ENCODE measurements at places on chromosomes 2 and 18. TPM values are rescaled to one million over a fixed set of nuclear protein-coding genes. Genes with fewer than 3 reads are reported as not detected.
A peak's percentile ranks its signal among the peaks of the same experiment; 100 is the strongest.

DNA sequence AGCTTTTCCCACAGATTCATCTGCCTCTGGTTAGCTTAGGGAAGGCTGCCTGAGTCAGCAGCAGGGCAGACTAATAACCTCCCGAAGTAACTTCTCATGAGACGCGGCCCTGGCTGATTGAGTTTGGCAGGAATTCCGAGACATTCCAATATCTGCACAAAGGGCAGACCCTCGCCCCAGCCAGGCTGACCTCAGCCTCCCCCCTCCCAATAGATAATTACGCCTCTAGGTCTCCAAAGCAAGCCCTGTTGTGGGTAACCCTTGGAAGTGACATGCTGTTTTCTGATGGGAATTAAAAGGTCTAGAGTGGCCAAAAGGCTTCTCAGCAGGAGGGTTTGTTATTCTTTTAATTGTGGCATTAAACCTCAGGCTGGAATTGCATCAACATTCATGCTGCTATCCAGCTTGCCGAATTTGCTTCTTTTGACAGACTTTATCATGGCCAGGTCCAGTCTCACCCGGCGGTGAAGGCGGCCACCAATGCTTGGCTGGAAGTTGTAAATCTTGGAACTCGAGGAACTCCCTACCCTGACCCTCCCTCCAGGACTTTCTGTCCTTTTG lies 98.0 kb upstream of the SLC14A2 start:
- no peak for DNase-seq
- no peak overlapping the region for H3K27ac ChIP-seq
- H3K4me3 ChIP-seq, result no peak overlapping the region
- peaks cover 5% of the 10 kb centered on the region for H3K4me1 ChIP-seq
- H3K36me3 ChIP-seq, result no peaks in the 10 kb centered on the region

The UBE2F gene
- total RNA-seq, result 121 TPM

The CTAGE1 gene
- total RNA-seq, result not detected

The PTPRN gene
- total RNA-seq, result not detected

The FOXD4L1 gene
- total RNA-seq, result 0.32 TPM

DNA sequence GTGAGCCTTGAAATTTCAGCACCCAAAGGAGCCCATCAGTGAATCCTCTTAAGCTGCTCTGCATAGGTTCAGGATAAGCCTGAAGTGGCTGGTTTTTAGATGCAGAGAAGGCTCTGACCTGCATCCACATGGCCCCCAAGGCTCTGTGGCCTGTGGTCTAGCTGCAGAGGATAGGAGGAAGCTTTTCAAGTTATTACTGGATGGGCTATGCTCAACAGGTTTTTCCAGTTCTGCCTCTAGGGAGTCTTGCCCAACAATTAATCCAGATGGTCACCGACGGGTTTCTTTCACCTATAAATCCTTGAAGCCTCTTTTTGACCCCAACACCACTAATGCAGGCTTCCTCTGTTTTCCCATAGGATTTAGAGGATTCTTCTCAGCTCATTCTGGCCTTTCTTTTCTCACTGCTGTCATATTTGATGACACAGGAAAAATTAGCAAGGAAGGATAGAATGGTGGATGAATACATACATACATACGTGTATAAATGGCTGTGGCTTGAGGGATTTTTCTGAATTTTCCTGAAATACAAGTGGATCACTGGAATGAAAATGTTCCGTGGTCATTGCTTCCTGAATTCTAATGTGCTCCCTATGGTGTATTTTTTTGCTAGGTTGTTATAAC lies 52.2 kb upstream of the BCL2L11 start:
- H3K27me3 ChIP-seq, result peaks cover 38% of the 10 kb centered on the region
- DNase-seq, result no peak
- no peak overlapping the region for H3K4me3 ChIP-seq
- peaks cover 6% of the 10 kb centered on the region for H3K4me1 ChIP-seq

DNA sequence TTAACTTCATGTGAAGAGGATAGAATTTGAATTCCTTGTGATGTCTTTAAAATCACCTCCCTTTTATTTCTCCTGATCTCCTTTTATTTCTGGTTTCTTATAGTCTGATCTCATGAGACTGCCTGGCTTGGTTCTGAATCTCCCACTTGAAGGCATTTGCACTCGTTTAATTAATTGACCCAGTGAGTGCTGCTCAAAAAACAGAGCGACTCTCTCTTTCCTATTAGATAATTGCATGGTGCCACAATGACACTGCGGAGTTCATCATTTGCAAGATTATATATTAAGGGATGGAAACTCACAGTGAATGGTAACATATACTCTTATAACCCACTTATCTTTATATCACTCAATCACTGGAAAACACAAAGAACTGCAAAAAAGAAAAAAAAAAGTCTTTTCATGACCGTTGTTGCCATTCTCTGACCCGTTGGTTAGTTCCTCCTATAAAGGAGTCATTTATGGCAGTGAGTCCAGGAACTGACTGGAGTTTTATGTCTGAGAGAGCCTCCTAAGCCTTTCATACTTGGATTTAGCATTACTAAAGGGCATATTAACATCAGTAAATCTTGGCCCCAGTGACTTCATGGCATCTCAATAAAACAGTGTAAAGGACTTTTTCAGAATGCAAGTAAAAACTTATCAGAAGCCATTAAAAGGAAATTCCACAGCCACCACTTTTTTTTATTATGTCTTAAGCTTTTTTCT lies 103.3 kb upstream of the EPHA4 start:
- H3K4me3 ChIP-seq, result no peak overlapping the region
- H3K4me1 ChIP-seq, result no peaks in the 10 kb centered on the region
- no peaks in the 10 kb centered on the region for H3K36me3 ChIP-seq
- peaks cover 5% of the 10 kb centered on the region for H3K27me3 ChIP-seq
- no peak overlapping the region for H3K27ac ChIP-seq
- DNase-seq, result no peak

GRCh38 chr18:79770826-79771225 lies 26.9 kb upstream of the KCNG2 start:
- H3K27me3 ChIP-seq, result peaks cover 5% of the 10 kb centered on the region
- no peaks in the 10 kb centered on the region for H3K36me3 ChIP-seq
- H3K27ac ChIP-seq, result no peak overlapping the region

DNA sequence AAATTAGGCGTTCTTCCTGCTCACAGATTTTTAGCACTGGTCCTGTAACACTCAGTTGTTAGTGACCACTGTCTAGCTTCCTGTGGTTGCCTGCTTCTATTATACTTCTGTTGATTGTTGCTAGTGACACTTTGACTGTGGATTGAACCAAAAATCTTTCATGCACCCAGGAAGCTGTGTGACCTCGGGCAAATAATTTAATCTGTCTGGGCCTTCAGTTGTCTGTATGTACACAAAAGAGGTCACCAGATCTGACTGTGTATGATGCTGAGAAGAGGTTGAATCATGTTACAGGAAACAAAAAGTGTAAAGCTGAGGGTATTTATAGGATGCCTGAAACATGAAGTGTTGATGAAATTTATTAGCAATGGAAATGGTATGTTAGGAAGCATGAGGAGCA lies 12.7 kb downstream of the ICOS start:
- peaks cover 89% of the 10 kb centered on the region for H3K4me1 ChIP-seq
- peaks cover 39% of the 10 kb centered on the region for H3K36me3 ChIP-seq
- H3K4me3 ChIP-seq, result peak overlapping the region; percentile 76

The ZAP70 gene
- total RNA-seq, result 302 TPM

GRCh38 chr2:10520926-10521325 lies 72.8 kb upstream of the ODC1 start:
- peaks cover under 1% of the 10 kb centered on the region for H3K36me3 ChIP-seq
- no peak overlapping the region for H3K4me3 ChIP-seq
- no peaks in the 10 kb centered on the region for H3K4me1 ChIP-seq
- H3K27me3 ChIP-seq, result no peaks in the 10 kb centered on the region

DNA sequence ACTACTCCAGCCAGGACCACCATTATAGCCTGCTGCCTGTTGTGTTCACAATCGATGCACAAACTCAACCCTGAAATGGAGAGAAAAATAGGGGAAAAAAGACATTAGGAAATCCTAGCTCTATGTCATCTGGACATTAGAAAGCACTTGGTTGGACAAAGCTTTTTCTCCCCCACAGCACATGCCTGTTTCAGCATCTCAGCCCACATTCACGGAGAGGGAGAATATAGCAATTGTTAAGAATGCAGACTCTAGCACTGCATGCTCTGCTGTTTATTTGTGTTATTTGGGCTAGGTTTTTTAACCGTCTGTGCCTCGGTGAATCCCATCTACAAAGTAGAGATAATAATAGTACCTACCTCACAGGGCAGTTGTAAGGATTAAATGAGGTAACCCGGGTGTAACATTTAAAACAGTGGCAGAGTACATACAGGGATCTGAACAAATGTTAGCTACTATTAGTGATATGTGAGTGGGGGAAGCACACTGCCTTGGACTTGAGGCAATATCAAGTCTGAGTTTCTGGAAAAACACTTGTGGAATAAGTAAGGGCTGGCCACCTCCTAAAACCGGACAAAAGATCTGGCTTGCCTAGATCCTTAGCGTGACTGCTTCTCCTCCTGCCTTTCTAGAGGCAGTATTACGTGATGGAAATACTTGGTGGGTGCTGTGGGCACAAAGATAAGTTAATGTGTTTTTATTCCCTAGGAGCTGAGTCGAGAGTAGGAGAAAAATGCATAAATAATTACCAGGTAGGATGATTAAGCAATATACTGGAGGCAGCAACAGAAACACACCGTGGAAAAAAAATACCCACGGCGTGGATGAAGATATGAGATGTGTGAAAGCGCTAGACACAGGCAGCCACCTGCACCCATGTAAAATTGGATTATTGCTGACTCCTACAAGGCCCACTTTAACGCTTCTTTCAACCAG lies 1.0 kb upstream of the PPP1CB start:
- DNase-seq, result peak; percentile 16
- peak overlapping the region; percentile 96 for H3K27ac ChIP-seq
- no peaks in the 10 kb centered on the region for H3K27me3 ChIP-seq
- peaks cover 56% of the 10 kb centered on the region for H3K4me1 ChIP-seq

- H3K27ac ChIP-seq, result no peak overlapping the region
- DNase-seq, result no peak
- H3K36me3 ChIP-seq, result no peaks in the 10 kb centered on the region
These were observed 8.9 kb downstream of the SH2D6 start for GRCh38 chr2:85427300-85427835.

GRCh38 chr2:176999301-176999700 lies 213.3 kb upstream of the HNRNPA3 start:
- H3K27me3 ChIP-seq, result peaks cover 4% of the 10 kb centered on the region
- no peak overlapping the region for H3K4me3 ChIP-seq
- H3K36me3 ChIP-seq, result peaks cover 3% of the 10 kb centered on the region

The ICOS gene
- 143 TPM for total RNA-seq

The SH3BP4 gene
- 0.26 TPM for total RNA-seq

GRCh38 chr2:143682436-143683055 lies 553.3 kb downstream of the ARHGAP15 start:
- H3K4me1 ChIP-seq, result no peaks in the 10 kb centered on the region
- H3K27ac ChIP-seq, result no peak overlapping the region
- no peaks in the 10 kb centered on the region for H3K27me3 ChIP-seq
- no peak overlapping the region for H3K4me3 ChIP-seq

- DNase-seq, result no peak
- no peak overlapping the region for H3K4me3 ChIP-seq
- H3K27me3 ChIP-seq, result peaks cover 20% of the 10 kb centered on the region
- no peak overlapping the region for H3K27ac ChIP-seq
These were observed 35.3 kb downstream of the TMEM237 start for GRCh38 chr2:201608021-201608420.

- H3K36me3 ChIP-seq, result no peaks in the 10 kb centered on the region
- no peak for DNase-seq
- no peak overlapping the region for H3K27ac ChIP-seq
- no peaks in the 10 kb centered on the region for H3K27me3 ChIP-seq
- H3K4me3 ChIP-seq, result no peak overlapping the region
These were observed 249.5 kb upstream of the KLHL14 start for GRCh38 chr18:33022370-33022769.

The TUBA3E gene
- total RNA-seq, result not detected

The TEX44 gene
- total RNA-seq, result not detected

The PSD4 gene
- total RNA-seq, result 249 TPM

DNA sequence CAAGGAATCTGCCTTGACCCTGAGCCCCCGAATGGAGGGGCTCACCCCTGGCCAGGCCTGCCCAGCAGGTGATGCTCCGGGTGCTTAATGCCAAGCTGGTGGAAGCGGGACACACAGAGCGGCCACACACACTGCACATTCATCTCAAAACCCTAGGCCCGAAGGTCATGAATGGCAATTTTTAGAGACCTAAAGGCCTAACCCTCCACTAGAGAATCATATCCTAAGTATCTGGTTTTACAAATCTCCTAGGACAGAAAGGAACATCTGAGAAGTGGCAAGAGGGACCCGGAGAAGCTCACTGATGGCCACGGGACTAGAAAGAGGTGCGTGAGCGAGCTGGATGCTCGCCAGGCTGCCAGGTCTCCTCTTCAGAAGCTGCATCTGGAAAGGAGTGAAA lies 38.3 kb downstream of the ST3GAL5 start:
- peaks cover 50% of the 10 kb centered on the region for H3K4me1 ChIP-seq
- H3K27me3 ChIP-seq, result no peaks in the 10 kb centered on the region
- H3K27ac ChIP-seq, result peak overlapping the region; percentile 49

- H3K4me1 ChIP-seq, result peaks cover 4% of the 10 kb centered on the region
- H3K27me3 ChIP-seq, result peaks cover 3% of the 10 kb centered on the region
- H3K36me3 ChIP-seq, result no peaks in the 10 kb centered on the region
- no peak for DNase-seq
These were observed 48.3 kb upstream of the ACAA2 start for GRCh38 chr18:49861659-49862058.

The FRZB gene
- total RNA-seq, result not detected

DNA sequence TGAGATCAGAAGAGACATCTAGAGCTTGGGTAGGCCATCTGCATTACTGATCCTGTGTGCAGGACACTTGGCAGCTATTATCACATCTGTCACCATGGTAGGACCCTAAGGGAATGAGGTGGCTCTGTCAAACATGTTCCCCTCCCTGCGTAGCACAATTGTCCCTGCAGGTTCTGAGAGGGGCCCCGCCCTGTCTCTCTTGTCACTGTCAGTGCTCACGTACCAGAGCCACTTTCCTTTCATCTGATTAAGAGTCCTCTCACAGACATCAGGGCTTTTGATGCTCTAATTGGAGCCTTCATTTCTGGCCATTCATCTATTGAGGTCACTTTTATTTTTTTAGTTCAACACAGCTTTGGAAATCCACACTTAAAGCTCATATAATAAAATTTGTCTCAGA lies 38.5 kb downstream of the NEB start:
- H3K27me3 ChIP-seq, result no peaks in the 10 kb centered on the region
- H3K36me3 ChIP-seq, result no peaks in the 10 kb centered on the region
- DNase-seq, result no peak
- H3K4me3 ChIP-seq, result no peak overlapping the region

The KATNAL2 gene
- 0.27 TPM for total RNA-seq

- no peak overlapping the region for H3K27ac ChIP-seq
- H3K4me1 ChIP-seq, result no peaks in the 10 kb centered on the region
- H3K4me3 ChIP-seq, result no peak overlapping the region
These were observed 211.1 kb downstream of the ALPK2 start for GRCh38 chr18:58417752-58418151.

The STAT4 gene
- total RNA-seq, result 57.4 TPM

The CHMP3 gene
- 27.7 TPM for total RNA-seq

GRCh38 chr2:237698358-237698694 lies 70.9 kb downstream of the LRRFIP1 start:
- peak overlapping the region; percentile 99 for H3K4me3 ChIP-seq
- H3K27me3 ChIP-seq, result no peaks in the 10 kb centered on the region
- H3K4me1 ChIP-seq, result peaks cover 97% of the 10 kb centered on the region
- peaks cover 23% of the 10 kb centered on the region for H3K36me3 ChIP-seq
- no peak for DNase-seq
- H3K27ac ChIP-seq, result peak overlapping the region; percentile 98

GRCh38 chr18:47397671-47398319 lies 146.3 kb upstream of the SKOR2 start:
- no peaks in the 10 kb centered on the region for H3K4me1 ChIP-seq
- no peak for DNase-seq
- no peak overlapping the region for H3K27ac ChIP-seq
- H3K36me3 ChIP-seq, result no peaks in the 10 kb centered on the region
- no peaks in the 10 kb centered on the region for H3K27me3 ChIP-seq

- DNase-seq, result no peak
- H3K36me3 ChIP-seq, result no peaks in the 10 kb centered on the region
- H3K27me3 ChIP-seq, result peaks cover 2% of the 10 kb centered on the region
- no peak overlapping the region for H3K27ac ChIP-seq
- no peaks in the 10 kb centered on the region for H3K4me1 ChIP-seq
These were observed 18.4 kb upstream of the ZNF521 start for GRCh38 chr18:25370391-25370790.

Data from activated T-helper 1 cell treated with anti-CD3 and anti-CD28 coated beads, Interleukin-12 subunit alpha, Interleukin-12 subunit beta, Interleukin-2, Interleukin-4 antibody, amounts not matched to agents 30 ng/mL and 10 ng/mL and 1 ng/mL, durations not matched to agents 14 hours and 24 hours and 36 hours (primary cell).